Stimulated activated naive CD8-positive, alpha-beta T cell treated with anti-CD3 and anti-CD28 coated beads, Interleukin-15, Interleukin-2, amounts not matched to agents 100 U/mL and 50 U/mL, for 24 hours (primary cell): ENCODE measurements at places on chromosomes 11 and 22.

DNA sequence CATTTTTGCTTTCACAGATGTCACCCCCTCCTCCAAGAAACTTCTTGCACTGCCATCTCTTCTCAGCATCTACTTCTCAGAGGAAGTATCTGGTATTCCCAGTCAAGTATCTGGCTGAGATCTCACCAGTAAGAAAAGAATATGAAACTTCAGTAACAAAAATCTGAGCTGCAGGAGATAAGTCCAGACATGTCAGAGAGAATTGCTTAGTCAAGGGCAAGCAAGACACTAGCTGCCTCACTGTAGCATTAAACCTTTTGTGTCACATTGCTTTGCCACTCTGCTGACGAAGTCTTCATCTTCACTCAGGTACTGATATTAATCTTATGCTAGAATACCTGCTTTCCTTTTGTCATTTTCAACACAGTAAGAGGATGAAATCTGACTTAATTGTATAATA lies 70.6 kb upstream of the ZC3H12C start:
- DNase-seq, result no peak

GRCh38 chr11:123773959-123774358 lies 19.6 kb upstream of the OR6X1 start:
- DNase-seq, result no peak

GRCh38 chr11:18408558-18409291 lies 3.4 kb upstream of the LDHC start:
- peak; percentile 32 for DNase-seq

GRCh38 chr11:27945348-27945747 lies 162.6 kb downstream of the KIF18A start:
- DNase-seq, result no peak

GRCh38 chr11:35515224-35515623 lies 10.2 kb downstream of the PAMR1 start:
- DNase-seq, result no peak

GRCh38 chr11:55106391-55106790 lies 155.6 kb upstream of the TRIM48 start:
- no peak for DNase-seq

GRCh38 chr11:88102598-88102934 lies 72.7 kb downstream of the RAB38 start:
- no peak for DNase-seq

GRCh38 chr11:111392552-111392951 lies 13.5 kb upstream of the POU2AF1 start:
- DNase-seq, result no peak

DNA sequence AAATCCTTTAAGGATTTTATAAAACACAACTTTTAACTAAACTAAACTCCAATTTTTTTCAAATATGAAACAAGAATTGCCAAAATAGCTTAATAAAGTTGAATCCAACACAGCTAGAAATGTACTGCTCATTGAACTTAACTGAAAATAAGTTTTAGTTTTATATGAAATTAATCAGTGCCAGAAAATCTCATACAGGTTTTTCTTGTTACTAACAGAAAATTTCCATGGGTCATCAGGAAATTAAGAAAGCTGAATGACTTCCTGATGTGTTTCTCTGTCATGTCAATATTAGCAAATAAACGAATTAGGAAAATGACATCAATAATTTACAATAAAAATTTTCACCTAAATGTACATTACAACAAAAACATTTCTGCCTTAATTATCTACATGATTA lies 3.5 kb downstream of the CCDC73 start:
- DNase-seq, result no peak

DNA sequence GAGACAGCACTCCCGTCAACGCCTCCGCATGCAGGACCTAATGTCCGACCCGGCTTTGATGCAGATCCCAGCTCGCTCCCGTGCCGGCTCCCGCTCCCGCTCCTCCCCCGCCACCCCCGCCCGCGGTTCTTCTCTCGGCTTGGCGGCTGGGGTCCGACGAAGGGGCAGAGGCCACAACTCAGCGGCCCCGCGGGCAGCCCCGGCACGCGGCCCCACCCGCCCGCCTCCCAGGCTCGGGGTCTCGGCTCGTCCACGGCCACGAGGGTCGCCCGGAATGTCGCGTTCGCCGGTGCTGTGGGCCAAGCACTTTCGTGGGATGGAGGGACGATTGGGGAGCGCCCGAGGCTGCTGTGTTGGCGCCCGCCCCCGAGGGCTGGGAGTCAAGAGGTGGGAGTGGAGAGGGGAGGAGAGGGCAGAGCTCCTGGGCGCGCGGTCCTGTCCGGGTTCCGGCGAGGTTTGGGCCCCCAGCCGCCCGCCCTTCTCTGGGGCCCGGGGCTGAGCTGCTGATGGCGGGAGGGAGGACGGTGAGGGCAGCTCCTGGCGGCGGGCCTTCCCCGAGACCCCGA lies 5.3 kb upstream of the TBX1 start:
- DNase-seq, result no peak

GRCh38 chr22:49992921-49993648 lies 19.5 kb downstream of the IL17REL start:
- DNase-seq, result peak; percentile 80

GRCh38 chr11:57597461-57597915 lies at the start of gene SERPING1:
SERPING1 (plus strand) TSS chr11:57597685; CDS start chr11:57598271, 586 bp downstream.
- no peak for DNase-seq

DNA sequence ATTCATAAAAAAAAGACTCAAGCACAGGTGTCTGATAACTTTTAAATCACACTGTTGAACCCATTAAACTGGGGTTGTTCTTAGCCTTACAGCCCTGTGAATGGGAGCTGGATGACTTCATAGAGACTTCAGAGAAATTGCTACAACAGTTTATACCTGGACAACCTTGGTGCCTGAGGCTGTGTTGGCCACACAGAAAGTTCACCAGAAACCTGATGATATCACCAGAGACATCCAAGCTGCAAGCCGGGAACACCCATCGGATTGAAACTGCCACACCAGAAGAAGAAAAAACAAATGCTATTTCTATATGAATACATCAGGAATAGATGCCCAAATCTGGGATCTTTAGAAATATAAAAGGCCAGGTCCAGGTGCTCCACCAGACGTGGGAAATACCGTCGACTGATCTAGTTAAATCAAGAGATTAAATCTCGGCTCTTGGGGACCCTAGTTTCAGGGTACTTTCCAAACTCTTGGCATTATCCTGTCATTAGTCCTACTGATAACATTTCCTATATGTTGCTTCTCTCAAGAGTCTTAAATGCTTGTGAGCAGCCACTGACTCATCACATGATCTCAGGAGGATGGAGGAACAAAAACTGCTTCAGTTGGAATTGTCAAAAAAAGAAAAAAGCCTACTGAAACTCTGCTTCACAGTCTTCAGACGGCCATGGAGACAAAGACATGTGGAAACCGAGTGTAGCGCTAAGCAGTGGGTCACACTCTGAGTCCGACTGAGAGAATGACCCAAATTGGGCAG lies 28.6 kb upstream of the APOL5 start:
- no peak for DNase-seq

GRCh38 chr11:125951731-125952130 lies 5.9 kb downstream of the VSIG10L2 start:
- no peak for DNase-seq

GRCh38 chr11:123190518-123190917 lies 4.5 kb downstream of the CLMP start:
- DNase-seq, result no peak

DNA sequence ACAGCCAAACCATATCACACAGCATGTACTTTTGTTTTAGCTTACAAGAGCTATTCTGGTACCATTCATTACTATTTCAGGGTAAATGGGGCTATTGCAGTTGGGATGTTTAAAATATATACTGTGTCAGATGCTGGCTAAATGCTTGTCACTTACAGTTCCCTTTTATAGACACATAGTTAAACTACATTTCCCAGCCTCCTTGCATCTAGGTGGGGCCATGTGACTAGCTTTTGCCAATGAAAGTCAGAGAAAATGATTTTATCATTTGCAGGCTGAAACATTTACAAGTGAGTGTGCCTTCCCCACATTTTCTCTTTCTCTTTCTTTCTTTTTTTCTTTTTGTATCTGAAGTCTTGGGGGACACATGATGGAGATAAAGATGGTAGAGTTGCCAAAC lies 7.8 kb upstream of the IFTAP start:
- DNase-seq, result no peak

- DNase-seq, result no peak
Measured at GRCh38 chr22:48205790-48206189, 1443.3 kb downstream of the TBC1D22A start.

GRCh38 chr22:17767233-17768065 lies 6.8 kb downstream of the BID start:
- peak; percentile 66 for DNase-seq

GRCh38 chr22:34805771-34806170 lies 260.2 kb upstream of the ISX start:
- DNase-seq, result no peak

GRCh38 chr11:22461626-22462025 lies 123.4 kb downstream of the SLC17A6 start:
- DNase-seq, result no peak

- no peak for DNase-seq
Measured at GRCh38 chr11:55497068-55497467, 57.2 kb upstream of the OR4C15 start.

DNA sequence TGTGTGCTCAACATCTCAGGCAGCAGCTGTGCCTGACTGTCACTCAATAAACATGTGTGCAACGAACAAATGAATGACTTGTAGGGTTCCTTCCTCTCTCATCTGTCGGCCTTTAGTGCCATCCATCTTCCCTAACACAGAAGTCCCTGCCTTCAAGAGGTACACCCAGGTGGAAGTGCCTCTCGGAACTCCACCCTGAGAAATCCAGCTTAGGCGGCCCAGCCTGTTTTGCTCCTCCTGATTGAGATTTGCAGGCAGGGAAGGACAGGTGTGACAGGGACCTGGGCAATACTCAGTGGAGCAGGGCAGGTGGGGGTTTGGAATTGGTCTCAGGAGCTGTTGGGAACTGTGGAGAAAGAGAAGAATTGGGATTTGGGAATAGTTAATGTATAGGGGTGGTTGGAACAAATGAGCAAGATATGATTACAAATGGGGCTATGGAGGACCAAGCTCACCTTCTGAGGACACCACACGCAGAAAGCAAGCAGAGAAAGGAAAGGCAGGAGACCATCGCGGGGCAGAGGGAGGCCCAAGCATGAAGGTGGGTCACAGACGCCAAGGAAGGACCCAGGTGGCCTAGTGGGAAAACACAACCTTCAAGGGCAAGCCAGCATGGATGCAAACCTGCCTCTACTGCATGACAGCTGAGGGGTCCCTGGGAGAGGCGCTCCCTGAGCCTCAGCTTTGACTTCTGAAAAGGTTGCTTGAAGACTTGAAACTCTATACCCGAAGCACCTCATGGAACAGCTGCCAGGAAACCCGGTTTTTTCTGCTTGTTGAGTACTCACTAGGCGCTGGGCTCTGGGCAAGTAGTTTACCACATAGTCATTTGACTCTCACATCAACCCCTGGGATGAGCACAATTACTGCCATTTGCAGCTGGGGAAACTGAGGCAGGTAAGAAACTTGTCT lies 40.9 kb upstream of the ANO1 start:
- no peak for DNase-seq

- DNase-seq, result no peak
Measured at GRCh38 chr11:36449561-36450096, 60.4 kb downstream of the TRAF6 start.

DNA sequence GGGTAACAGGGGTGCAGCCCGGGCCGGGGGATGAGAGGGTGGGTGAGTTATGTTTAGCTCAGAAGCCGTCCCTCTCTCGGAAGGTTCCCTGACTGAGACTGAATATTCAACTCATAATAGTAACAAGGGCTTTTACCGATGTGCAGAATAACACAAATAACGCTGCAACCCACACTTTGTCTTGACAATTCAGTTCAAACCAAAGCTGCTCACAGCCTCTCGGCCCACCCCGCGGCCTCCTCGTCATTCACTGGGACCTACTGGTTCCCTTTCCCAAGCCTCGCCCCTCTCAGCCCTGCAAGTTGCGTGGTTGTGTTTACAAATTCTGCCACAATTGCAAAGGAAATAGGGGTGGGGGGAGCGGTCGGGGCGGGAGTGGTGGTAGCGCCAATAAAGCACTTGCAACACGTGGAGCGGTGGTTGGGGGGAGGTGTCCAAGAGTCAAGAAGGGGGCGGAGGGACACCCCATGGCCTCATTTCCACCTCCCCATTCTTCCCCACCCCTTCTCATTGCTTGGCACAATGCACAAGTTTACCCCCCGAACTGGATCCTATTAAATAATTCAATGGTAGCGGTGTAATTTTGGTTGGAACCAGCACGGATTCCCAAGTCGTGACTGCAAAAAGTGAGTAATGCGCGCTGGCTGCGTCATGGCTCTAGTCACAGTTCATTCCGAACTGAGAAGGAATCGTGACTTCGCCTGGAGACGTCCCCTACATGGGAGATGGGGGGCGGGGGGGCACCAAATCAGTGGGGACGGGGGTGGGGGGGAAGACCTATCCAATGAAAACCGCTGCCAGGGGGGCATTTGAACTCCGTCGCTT lies 102.0 kb upstream of the HSD17B12 start:
- peak; percentile 7 for DNase-seq

- DNase-seq, result no peak
Measured at GRCh38 chr22:32589007-32589406, 114.4 kb downstream of the FBXO7 start.

DNA sequence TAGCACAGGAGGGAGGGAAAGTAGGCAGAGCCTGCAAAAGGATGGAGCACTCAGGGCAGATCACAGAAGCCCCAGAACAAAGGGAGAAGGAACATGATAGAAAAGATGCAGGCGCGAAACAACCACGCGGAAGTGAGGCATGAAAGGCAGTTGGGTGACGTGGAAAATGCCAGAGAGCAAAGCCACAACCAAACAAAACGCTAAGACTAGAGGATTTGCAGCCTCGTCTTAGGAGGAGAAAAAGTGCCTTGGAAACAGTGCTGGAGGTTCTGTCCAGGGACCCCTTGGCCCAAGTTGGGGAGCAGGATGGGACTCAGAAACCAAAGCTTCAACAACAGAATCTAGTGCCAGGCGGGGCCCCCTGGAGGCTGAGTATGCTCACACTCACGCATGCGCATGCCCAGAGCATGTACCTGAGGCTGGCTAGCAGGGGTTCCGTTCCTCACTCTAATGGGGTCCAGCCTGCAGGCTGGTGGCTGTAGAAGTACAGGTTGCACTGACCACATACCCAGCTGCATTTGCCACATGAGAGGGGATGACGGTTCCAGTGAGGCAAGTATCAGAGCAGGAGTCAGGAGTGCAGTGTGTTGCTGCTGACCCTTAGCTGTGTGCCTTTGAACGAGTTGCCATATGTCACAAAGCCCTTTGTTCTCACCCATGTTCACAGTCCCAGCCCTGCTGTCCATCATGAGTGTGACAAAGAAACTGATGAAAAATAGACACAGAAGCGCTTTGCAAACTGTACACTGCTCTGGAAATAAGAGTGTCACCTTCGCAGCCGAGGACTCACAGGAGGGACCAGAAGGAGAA lies 568.6 kb upstream of the CADM1 start:
- DNase-seq, result no peak
